Activated CD4-positive, CD25-positive, alpha-beta regulatory T cell (primary cell): ENCODE measurements at places on chromosomes 6 and 20.

GRCh38 chr20:4805663-4806449 is 84.1 kb downstream of the PRND start:
- DNase-seq: no peak

DNA sequence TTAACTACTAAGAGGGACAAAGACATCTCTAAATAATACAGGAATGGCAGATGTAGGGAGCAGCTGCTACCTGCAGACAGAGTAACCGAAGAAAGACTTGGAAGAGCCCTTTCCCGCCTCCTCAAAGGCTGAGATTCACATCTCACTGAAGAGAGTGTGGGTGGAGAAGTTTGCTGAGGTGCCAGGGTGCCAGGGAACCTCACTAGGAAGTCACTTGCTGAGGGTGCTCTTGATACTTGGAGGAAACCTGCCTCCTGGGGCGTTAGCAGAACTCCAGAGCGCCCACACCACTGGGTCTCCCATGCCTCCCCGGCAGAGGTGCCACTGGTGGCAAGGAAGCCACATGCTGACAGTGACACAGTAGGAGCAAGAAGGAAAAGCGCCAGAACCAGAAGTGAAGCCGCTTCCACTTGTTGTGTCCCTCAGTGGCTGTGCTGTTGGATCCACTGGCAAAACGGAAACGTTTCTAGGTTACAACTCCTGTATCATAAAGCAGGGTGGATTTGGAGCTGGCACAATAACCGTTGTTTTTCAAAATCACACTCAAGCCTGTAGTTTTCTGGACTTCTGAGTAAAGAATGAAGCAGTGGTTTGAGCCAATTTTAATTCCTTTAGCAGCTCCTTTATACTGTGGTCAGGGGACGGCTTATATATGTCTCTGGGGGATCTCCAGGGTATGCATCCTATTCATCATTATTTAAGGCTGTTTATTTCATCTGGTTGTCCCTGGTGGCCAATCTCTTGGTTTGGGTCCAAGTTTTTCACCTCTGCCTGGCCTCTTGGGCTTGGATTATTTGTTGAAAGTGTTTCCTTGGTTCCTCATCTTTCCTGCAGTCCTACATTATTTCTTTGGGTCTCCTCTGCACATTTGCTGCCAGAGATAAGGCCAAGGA is 64.5 kb downstream of the CDC5L start:
- no peak for DNase-seq

GRCh38 chr6:157464653-157465535 is 83.9 kb downstream of the ZDHHC14 start:
- DNase-seq: no peak

DNA sequence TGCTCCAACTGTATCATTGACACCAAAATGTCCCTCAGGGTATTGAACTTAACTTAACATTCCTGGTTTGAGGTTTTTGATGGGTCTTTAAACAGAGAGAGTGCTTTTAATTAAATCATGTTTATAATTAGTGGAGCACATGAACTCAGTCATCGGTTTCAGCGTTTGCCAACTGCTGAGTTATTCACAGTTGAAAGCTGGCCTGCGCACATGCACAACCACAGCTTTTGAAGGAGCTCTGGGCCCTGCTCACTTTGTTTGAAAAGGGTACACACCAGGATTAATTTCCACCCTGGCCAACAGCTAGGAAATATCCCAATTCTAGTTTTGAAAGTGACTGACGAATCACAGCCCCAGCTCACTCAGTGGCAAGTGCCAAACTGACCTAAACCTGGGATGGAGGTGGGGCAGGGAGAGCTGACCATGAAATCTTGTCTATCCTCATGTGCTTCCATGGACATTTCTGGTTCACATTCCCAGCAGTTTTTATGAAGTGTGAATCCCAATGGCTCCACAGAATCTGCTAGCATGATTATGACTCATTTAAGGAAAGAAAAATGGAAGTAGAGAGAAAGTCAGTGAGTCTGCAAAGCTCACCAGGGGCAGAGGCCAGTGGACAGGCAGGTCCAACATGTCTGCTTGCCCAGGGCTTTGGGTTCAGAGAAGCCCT is 247.8 kb downstream of the FNDC1 start:
- DNase-seq: no peak

- no peak for DNase-seq
Measured at GRCh38 chr20:2108987-2109386, 7.4 kb downstream of the STK35 start.

- no peak for DNase-seq
Measured at GRCh38 chr20:35065181-35065580, 27.4 kb downstream of the TRPC4AP start.
